Neural progenitor cell (in vitro differentiated cells): ENCODE measurements at places on chromosomes 3 and 15. TPM values are rescaled to one million over a fixed set of nuclear protein-coding genes. Genes with fewer than 3 reads are reported as not detected.

Gene DISP2
- total RNA-seq, result 0.06 TPM in 1 of 2 replicates, not detected in the other

Gene KNG1
- total RNA-seq, result not detected in 2 replicates

Gene TMEM158
- 2.7 and 5.5 TPM in 2 replicates for total RNA-seq

Gene SEMA6D
- total RNA-seq, result 12.5 and 23.5 TPM in 2 replicates

Gene C2CD4A
- not detected in 2 replicates for total RNA-seq

Gene UCN2
- 0.34 TPM in 1 of 2 replicates, not detected in the other for total RNA-seq

Gene LPCAT4
- 35.1 and 47.1 TPM in 2 replicates for total RNA-seq

Gene KBTBD12
- total RNA-seq, result 0.15 TPM in 1 of 2 replicates, not detected in the other

DNA sequence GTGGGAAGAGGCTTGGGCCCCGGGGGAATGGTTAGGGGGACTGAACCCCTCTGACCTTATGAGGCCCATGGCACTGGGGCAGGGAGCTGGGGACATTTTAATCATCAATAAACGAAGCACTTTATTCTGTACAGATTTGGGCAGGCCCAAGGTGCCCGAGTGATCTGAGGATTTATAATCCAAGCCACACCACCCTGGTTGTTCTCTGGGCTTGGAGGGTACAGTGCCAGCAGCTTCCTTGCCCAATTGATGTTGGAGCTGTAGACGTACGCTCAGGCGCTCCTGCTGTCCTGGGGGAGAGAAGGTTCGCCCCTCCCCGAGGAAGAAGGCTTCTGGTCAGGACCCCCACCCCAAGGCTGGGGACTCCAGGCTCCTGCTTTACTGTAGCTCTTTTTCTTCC is 12.5 kb downstream of the ZBTB47 start:
- no peak for DNase-seq
- no peaks in the 10 kb centered on the region for H3K27me3 ChIP-seq
- no peaks in the 10 kb centered on the region for H3K4me1 ChIP-seq
- H3K36me3 ChIP-seq, result no peaks in the 10 kb centered on the region
- no peak overlapping the region for H3K27ac ChIP-seq

DNA sequence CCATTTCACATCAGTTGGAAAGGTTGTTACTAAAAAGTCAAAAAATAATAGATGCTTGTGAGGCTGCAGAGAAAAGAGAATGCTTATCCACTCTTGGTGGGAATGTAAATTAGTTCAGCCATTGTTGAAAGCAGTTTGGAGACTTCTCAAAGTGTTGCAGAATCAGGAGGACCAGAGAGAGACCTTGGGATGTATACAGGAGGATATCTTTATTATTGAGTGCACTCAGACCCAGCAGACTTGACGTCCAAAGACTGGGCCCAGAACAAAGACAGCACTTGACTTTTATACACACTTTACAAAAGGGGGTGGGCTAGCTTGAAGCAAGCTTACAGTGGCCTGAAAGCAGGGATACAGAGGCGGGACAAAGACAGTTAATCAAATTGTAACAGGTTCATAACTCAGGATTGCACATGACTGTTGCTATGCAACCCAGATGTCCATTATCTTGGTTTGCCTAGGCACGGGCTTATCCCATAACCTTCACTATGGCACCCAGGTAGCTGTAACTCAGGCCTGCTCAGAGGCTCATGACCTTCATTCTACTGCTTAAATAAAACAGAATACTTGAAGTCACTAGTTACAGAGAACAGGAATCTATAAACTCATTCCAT is 127.7 kb downstream of the SPATA16 start:
- no peak for DNase-seq
- H3K4me1 ChIP-seq, result no peaks in the 10 kb centered on the region
- H3K27me3 ChIP-seq, result no peaks in the 10 kb centered on the region
- no peak overlapping the region for H3K4me3 ChIP-seq

GRCh38 chr3:101069901-101070798 is 76.9 kb upstream of the ABI3BP start:
- peak; percentile 71 for DNase-seq
- no peaks in the 10 kb centered on the region for H3K4me1 ChIP-seq
- no peaks in the 10 kb centered on the region for H3K27me3 ChIP-seq

DNA sequence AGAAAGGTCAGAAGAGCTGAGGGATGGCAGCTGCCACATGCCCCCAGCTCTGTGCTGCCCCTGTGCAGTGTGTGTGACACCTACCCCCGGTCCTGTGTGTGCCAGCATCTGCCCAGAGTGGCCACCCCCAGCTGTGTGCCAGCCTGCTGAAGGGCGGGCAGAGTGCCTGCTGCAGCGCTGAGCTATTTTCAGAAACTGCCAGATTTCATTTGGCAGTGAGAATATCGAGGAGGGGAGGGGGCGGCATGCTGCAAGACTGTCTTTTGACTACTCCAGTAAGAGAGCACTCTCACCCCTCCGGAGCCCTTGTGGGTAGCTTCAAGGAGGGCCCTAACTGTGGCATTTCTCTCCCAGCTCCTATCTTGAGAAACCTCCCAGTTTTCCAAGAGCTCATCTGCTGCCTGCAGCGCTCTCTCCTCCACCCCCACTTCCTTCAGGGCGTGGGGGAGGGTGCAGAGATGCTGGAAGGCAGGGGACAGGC is 25.2 kb upstream of the DOCK3 start:
- no peak overlapping the region for H3K27ac ChIP-seq
- H3K36me3 ChIP-seq, result no peaks in the 10 kb centered on the region
- H3K4me3 ChIP-seq, result no peak overlapping the region

DNA sequence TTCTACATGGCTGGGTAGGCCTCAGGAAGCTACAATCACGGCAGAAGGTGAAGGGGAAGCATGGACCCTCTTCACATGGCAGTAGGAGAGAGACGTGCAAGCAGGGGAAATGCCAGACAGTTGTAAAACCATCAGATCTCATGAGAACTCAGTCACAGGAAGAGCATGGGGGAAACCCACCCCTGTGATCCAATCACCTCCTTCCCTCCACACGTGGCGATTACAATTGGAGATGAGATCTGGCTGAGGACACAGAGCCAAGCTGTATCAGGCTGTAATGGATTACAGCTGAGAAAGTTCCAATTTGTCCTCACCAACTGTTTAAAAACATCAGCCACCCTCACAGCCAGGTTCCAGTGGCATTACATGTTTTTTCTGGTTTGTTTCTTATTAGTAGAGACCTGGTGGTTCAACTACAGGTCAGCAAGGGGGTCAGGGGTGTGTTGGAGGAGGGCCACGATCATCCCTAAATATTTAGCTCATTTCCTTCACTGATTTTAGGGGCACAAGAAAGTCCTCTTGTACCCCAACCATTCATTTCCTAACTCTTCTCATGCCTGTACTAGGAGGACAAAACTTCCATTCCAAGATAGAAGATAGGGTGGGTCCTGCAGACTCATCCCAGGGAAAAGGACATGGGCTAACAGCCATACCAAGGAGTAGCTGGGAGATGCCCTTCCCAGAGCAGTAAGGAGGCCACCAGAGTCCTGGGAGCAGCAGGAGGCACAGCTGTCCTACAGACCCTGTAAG is 54.4 kb downstream of the ANXA2 start:
- H3K4me3 ChIP-seq, result no peak overlapping the region
- H3K36me3 ChIP-seq, result no peaks in the 10 kb centered on the region
- H3K27me3 ChIP-seq, result no peaks in the 10 kb centered on the region
- no peak overlapping the region for H3K27ac ChIP-seq
- H3K4me1 ChIP-seq, result peaks cover 11% of the 10 kb centered on the region
- DNase-seq, result no peak

- no peak overlapping the region for H3K27ac ChIP-seq
- H3K36me3 ChIP-seq, result no peaks in the 10 kb centered on the region
- H3K27me3 ChIP-seq, result no peaks in the 10 kb centered on the region
Observed at GRCh38 chr3:172696357-172696756, 14.5 kb downstream of the NCEH1 start.

DNA sequence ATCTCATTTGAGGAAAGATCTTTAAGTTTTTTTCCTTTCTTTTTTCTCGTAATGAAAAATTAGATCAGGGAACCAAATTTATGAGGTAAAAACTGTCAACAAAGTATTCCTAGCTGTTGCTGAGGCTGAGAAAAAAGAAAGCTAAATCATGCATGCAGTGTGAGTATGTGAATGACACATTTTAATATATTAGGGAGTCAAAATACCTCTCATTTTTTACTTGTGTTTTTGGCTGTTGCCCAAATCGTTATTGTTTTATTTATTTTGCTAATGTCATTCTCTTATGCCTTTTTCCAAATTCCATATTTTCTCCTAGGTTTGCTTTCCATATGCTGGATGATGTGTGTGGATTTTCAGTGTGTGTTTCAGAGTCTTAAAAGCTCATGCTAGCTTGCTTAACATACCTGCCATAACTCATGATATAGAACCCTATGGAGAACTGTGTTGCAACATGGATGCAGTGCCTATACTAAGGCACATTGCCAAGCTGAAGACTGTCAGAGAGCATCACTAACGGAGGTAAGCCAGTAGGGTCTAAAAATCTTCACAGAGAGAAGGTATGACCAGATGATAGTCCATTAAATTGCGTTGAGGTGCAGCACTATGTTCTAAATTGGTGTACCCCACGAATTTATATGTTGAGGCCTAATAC is 629.5 kb upstream of the KCNMB2 start:
- no peaks in the 10 kb centered on the region for H3K27me3 ChIP-seq
- no peak overlapping the region for H3K4me3 ChIP-seq
- H3K4me1 ChIP-seq, result peaks cover 20% of the 10 kb centered on the region
- no peak overlapping the region for H3K27ac ChIP-seq
- no peak for DNase-seq

- H3K36me3 ChIP-seq, result no peaks in the 10 kb centered on the region
- no peak overlapping the region for H3K4me3 ChIP-seq
- no peak for DNase-seq
- H3K27me3 ChIP-seq, result no peaks in the 10 kb centered on the region
- no peak overlapping the region for H3K27ac ChIP-seq
- H3K4me1 ChIP-seq, result peaks cover 8% of the 10 kb centered on the region
Observed at GRCh38 chr3:3699816-3700633, 99.2 kb upstream of the LRRN1 start.

- H3K36me3 ChIP-seq, result no peaks in the 10 kb centered on the region
- H3K27me3 ChIP-seq, result no peaks in the 10 kb centered on the region
- no peaks in the 10 kb centered on the region for H3K4me1 ChIP-seq
- no peak for DNase-seq
- no peak overlapping the region for H3K27ac ChIP-seq
- no peak overlapping the region for H3K4me3 ChIP-seq
Observed at GRCh38 chr3:192651836-192652512, 75.4 kb downstream of the FGF12 start.

- no peak for DNase-seq
- H3K4me1 ChIP-seq, result peaks cover 14% of the 10 kb centered on the region
- no peaks in the 10 kb centered on the region for H3K36me3 ChIP-seq
- no peak overlapping the region for H3K4me3 ChIP-seq
Observed at GRCh38 chr3:13532085-13532484, 16.8 kb upstream of the FBLN2 start.

- DNase-seq, result no peak
- no peak overlapping the region for H3K27ac ChIP-seq
- no peaks in the 10 kb centered on the region for H3K27me3 ChIP-seq
- no peak overlapping the region for H3K4me3 ChIP-seq
- peaks cover 14% of the 10 kb centered on the region for H3K4me1 ChIP-seq
- H3K36me3 ChIP-seq, result no peaks in the 10 kb centered on the region
Observed at GRCh38 chr3:11438646-11439045, 166.4 kb downstream of the ATG7 start.

DNA sequence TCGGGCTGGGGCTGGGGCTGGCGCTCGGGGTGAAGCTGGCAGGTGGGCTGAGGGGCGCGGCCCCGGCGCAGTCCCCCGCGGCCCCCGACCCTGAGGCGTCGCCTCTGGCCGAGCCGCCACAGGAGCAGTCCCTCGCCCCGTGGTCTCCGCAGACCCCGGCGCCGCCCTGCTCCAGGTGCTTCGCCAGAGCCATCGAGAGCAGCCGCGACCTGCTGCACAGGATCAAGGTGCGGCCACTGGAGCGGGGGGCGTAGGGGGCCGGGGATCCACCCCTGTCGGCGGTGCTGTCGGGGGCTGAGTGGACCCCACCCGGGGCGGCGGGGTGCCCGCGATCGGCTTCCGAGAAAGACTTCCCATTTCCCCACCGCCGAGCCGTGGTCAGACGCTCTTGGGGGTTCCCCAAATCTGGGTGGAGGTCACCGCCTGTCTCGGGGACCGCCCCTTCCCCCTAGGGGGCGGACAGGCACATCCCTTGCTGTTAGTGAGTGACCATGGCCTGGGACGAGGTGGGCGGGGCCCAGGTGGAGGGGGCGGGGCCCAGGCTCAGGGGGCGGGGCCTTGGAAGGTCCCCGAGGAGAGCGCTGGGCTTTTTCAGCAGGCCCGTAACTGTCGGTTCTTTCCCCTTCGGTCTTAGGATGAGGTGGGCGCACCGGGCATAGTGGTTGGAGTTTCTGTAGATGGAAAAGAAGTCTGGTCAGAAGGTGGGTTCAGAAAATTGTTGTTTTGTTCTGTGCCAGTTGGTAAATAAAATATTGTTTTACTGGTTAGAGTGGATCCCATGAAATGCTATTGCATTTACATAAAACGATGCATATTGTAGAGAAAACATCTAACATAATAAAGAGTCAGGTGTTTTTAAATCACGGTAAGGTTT is 578 bp downstream of the LACTB start:
- peaks cover 5% of the 10 kb centered on the region for H3K4me1 ChIP-seq
- H3K27me3 ChIP-seq, result no peaks in the 10 kb centered on the region
- H3K36me3 ChIP-seq, result no peaks in the 10 kb centered on the region
- H3K27ac ChIP-seq, result no peak overlapping the region

GRCh38 chr3:61871644-61872043 is 310.3 kb downstream of the PTPRG start:
- H3K4me3 ChIP-seq, result no peak overlapping the region
- peak overlapping the region; percentile 89 for H3K27ac ChIP-seq
- peaks cover 74% of the 10 kb centered on the region for H3K4me1 ChIP-seq
- no peaks in the 10 kb centered on the region for H3K27me3 ChIP-seq
- H3K36me3 ChIP-seq, result no peaks in the 10 kb centered on the region

GRCh38 chr3:156674911-156675829 is 780 bp downstream of the TIPARP start:
- DNase-seq, result peak; percentile 84
- peaks cover 6% of the 10 kb centered on the region for H3K4me1 ChIP-seq
- H3K27me3 ChIP-seq, result peaks cover 10% of the 10 kb centered on the region
- H3K27ac ChIP-seq, result peak overlapping the region; percentile 80
- peak overlapping the region; percentile 86 for H3K4me3 ChIP-seq

- H3K27ac ChIP-seq, result no peak overlapping the region
- H3K4me1 ChIP-seq, result no peaks in the 10 kb centered on the region
- no peaks in the 10 kb centered on the region for H3K27me3 ChIP-seq
- H3K36me3 ChIP-seq, result no peaks in the 10 kb centered on the region
Observed at GRCh38 chr15:40815042-40815698, 7.9 kb upstream of the DNAJC17 start.
